Activated T-cell treated with anti-CD3 and anti-CD28 coated beads, Interleukin-2, amount 50 U/mL, for 48 hours (primary cell): ENCODE measurements at places on chromosomes 1 and 21.
A peak's percentile ranks its signal among the peaks of the same experiment; 100 is the strongest.

- DNase-seq, result no peak
Measured at GRCh38 chr1:153212201-153212600, 5.2 kb upstream of the PRR9 start.

- peak; percentile 22 for DNase-seq
Measured at GRCh38 chr21:37700641-37701202, 215.5 kb downstream of the KCNJ6 start.

DNA sequence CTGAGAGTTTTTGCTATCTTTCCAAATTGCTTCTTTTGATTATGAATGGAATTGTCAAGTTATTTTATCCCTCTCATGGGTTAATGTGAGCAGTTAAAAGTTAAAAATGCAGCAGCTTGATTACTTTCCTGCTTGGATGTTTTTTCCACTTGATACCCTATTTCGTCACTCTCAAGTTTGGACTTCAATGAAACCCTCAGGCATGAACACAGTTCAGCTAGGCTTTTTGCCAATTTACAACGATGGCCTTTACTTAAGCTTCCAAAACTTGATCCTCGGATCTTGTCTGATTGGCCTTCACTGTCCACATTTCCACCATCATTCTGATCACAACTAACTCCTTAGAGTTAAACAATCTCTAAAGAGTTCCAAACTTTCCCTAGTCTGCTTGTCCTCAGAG is 752.4 kb upstream of the PRMT6 start:
- DNase-seq, result no peak

GRCh38 chr1:204623365-204623893 is 62.1 kb downstream of the LRRN2 start:
- no peak for DNase-seq

GRCh38 chr1:192557841-192558595 is 17.6 kb upstream of the RGS1 start:
- no peak for DNase-seq

- peak; percentile 64 for DNase-seq
Measured at GRCh38 chr1:9249534-9250410, 15.2 kb downstream of the H6PD start.

DNA sequence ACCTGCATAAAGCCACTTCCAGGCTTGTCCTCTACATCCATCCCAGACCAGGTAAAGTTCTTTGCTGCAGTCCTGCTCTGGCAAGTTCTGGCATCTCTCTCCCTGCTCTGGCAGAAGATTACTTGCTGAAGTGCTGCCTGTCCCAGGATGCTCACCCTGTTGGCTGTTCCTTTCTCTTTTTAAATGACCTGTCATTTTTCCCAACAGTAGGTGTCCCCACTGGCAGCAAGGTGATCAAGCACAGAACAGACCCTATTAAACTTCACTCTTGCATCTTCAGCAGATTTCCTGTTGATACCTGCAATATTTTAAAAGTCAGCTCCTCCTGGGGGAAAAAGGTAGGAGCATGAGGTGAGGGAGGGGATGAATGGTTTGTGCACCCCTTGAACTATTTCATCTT is 332.6 kb downstream of the PBX1 start:
- DNase-seq, result no peak

- no peak for DNase-seq
Measured at GRCh38 chr1:241638099-241638682, 2.0 kb downstream of the CHML start.

- no peak for DNase-seq
Measured at GRCh38 chr1:5522531-5523145, 469.6 kb downstream of the NPHP4 start.

DNA sequence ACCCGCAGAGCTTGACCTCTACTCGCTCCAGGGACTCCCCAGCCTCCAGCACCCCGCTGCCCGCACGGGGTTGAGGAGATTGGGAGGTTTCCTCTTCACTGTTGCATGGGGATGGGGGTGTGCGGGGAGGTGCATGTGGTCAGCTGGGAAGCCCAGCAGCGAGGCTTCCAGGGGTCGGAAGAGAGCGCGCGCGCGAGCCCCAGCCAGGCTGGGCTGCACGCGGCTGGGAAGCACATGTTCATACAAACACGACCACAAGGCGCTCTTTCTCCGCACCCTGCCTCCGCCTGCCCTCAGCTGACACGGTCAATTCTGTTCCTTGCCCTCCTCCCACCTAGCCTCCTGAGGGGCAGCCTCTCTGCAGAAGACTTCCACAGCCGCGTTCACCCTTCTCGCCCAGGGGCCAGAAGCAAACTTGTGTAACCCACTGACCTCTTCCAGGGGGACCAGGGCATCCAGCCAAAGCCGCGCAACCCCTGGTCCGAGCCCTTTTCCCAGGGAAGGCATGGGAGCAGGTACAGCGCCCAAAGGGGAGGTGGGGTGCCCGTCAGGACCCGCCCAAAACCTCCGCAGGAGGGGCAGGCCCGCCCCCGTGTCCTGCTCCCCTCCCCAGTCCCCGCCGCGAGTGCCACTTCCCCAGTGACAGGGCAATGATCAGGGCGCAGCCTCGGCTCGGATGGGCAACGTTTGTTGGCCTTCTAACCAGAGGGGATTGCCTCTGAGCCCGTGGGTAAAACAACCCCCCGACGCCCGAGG is 1.3 kb downstream of the COL24A1 start:
- DNase-seq, result no peak

DNA sequence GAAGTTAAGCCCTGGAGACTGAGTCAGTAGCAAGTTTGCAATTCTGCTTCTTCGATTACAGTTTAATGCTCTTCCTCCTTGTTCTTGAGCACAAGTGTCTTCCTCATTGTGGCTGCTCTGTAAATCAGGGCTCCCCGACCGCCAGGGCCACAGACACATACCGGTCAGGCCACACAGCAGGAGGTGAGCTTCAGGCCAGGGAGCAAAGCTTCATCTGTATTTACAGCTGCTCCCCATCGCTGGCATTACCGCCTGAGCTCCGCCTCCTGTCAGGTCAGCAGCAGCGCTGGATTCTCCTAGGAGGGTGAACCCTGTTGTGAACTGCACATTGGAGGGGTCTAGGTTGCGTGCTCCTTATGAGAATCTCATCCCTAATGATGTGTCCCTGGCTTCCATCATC is 1.7 kb upstream of the TRAPPC10 start:
- no peak for DNase-seq
